ENCODE measurements at places on chromosomes 1 and 21.

- DNase-seq, result no peak
Observed at GRCh38 chr1:13931226-13931625, 231.2 kb downstream of the PRDM2 start.

GRCh38 chr1:204104331-204105130 is 31.6 kb downstream of the SOX13 start:
- no peak for DNase-seq

- DNase-seq, result no peak
Observed at GRCh38 chr1:202280595-202280994, 61.1 kb downstream of the UBE2T start.

DNA sequence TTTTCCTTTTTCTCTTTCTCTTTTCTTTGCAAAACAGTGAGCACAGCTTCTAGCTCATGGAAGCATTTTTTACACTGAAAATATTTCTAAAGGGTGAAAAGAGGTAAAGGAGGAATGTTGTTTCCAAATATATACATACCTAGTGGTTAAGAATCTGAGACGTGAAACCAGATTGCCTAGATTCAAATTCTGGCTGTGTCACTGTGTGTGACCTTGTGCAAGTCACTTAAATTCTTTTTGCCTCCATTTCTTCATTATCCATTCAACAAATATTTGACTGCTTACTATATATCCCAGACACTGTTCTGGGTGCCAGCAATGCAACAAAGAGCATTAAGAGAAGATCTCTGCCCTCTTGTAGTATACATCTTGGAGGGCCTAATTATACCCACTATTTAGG is 53.3 kb downstream of the ZFYVE9 start:
- no peak for DNase-seq

GRCh38 chr1:15618655-15619525 is 1.6 kb downstream of the DDI2 start:
- no peak for DNase-seq

DNA sequence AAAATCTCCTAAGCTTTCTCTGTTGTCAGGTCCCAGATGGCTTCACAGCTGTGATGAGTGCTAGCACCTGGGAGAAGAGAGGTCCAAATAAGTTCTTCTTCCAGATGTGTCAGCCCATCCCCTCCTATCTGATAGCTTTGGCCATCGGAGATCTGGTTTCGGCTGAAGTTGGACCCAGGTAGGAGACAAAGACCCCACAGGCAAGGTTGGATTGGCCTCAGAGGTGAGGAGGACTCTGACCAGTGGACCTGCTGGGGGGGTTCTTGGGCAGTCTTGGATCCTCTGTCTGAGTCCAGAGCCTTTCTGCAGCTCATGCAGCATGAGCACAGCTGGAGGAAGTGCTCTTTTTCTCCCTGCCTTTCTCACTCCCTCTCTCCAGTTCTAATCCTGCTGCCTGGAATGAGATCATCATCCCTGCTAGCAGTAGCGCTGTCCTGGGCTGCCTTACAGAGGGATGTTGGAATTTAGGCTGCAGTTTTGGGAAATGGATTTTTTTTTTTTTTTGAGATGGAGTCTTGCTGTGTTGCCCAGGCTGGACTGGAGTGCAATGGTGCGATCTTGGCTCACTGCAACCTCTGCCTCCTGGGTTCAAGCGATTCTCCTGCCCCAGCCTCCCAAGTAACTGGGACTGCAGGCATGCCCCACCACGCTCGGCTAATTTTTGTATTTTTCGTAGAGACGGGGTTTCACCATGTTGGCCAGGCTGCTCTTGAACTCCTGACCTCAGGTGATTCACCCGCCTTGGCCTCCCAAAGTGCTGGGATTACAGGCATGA is 7.1 kb downstream of the RNPEP start:
- DNase-seq, result no peak

- DNase-seq, result no peak
Observed at GRCh38 chr21:29481081-29481480, 182.4 kb downstream of the BACH1 start.

DNA sequence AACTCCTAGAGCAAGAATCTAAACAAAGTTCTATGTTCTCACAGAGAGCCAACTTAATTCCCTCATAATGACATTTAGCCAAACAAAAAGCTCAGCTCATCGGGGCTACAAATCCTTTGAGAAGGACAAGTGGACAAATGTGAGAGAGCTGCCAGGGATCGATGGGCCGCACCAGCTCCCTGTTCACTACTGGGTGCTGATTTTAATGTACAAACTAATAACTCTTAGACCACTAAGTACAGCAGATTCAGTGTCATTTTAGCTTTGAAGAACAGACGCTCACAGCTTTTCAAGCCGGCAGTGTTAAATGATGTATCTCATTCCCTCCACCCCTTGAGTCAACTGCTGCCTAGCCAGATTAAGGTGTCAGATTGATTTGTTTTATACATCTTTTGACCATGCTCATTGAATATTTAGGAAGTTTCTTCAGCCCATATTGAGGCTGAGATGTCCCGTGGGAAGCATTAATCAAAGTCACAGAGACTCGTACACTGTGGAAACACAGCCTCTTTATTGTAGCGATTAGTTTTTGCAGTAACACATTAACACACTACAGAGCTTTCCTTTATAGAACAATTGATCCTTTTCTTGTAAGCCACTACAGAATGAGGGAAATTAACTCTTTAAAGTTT is 21.1 kb downstream of the PROX1 start:
- DNase-seq, result no peak

DNA sequence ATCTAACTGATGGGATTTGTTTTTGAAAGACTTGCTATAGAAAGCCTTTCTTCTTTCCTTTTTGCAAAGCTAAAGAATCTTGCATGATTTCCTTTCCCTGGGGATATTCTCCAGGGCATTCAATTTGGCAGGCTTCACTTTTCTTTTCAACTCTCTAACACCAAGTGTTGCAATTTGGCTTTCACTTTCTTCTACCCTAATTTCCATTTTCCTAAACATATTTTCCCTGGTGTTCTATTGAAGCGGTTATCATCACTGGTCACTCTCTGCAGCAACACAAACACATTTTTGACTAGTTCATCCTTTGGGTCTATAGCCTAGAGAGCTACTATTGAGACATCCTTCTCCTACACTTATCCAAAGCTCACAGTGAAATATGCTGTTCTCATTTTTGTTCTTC is 424.5 kb downstream of the NEGR1 start:
- DNase-seq, result no peak

All from activated naive CD4-positive, alpha-beta T cell (primary cell).